ELR (cell line): ENCODE measurements at places on chromosomes 5 and 9.

GRCh38 chr9:26673261-26673660, 219.3 kb downstream of the CAAP1 start:
- no peak for DNase-seq

DNA sequence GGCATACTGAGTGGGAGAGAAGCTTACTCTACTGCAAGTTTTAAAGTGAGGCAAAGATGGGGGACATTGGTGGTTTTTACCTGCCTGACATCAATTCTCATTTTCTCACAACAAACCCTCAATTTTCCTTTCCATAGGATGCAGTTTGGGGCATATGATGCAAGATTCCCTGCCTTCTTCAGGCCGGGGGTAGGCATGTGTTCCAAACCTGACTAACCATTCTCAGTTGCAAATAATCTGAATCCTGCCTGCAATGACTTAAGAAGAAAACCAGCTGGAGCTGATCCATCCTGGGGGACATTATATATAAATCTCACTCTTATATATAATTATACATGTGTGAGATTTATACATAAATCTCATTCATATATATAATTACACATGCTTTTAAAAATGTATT, 223.6 kb upstream of the EFNA5 start:
- DNase-seq, result no peak

- DNase-seq, result no peak
Measured at GRCh38 chr5:14767735-14768507, 103.4 kb downstream of the OTULIN start.

- no peak for DNase-seq
Measured at GRCh38 chr9:125477089-125477544, 215.5 kb downstream of the GAPVD1 start.

GRCh38 chr5:112183874-112184273, 235.2 kb downstream of the EPB41L4A start:
- no peak for DNase-seq

- DNase-seq, result no peak
Measured at GRCh38 chr5:154359221-154359573, 86.6 kb upstream of the SAP30L start.

DNA sequence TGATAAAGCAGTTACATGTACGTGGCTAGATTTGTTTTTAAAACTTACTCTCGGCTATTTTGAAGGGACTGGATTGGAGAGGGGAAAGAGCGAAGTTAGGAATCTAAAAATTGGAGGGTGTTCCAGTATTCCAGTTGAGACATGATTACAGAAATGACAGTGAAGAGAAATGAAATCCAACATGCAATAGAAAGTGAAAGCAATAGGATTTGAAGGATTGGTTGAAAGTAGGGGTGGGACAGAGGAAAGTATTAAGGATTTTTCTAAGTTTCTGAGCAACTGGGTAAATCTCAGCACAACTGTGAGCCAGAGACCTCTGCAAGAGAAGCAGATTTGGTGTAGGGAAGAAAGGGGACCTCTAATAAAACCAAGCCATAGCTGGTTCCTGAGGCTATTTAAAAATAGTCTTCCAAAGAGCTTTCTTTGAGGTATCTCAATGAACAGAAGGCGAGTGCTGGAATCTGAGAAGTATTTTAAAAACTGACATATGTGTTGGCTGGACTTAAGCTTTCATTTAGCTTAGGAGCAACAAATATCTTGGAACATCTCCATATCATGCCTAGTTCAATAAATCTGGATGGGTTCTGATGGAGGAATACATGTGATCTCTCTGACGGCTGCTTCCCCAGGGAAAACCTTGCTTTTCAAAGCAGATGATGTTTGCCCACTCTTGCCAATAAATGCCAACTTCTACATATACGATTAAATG, 110.4 kb upstream of the IFNK start:
- no peak for DNase-seq

DNA sequence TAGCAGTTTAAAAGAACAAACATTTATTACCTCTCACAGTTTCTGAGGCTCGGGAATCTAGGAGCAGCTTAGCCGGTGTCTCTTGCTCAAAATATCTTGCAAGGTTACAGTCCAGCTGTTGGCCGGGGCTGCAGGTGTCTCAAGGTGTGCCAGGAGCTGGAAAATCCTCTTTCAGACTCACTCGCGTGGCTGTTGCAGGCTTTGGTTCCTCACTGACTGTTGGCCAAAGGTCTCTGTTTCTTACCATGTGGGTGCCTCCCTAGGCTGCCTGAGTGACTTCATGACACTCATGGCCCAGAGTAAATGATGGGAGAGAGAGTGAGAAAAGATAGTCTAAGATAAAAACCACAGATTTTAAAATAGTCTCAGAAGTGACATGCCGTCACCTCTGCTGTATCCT, 43.8 kb downstream of the AOPEP start:
- no peak for DNase-seq

- peak; percentile 75 for DNase-seq
Measured at GRCh38 chr5:178234750-178235587, 2.4 kb upstream of the PHYKPL start.

DNA sequence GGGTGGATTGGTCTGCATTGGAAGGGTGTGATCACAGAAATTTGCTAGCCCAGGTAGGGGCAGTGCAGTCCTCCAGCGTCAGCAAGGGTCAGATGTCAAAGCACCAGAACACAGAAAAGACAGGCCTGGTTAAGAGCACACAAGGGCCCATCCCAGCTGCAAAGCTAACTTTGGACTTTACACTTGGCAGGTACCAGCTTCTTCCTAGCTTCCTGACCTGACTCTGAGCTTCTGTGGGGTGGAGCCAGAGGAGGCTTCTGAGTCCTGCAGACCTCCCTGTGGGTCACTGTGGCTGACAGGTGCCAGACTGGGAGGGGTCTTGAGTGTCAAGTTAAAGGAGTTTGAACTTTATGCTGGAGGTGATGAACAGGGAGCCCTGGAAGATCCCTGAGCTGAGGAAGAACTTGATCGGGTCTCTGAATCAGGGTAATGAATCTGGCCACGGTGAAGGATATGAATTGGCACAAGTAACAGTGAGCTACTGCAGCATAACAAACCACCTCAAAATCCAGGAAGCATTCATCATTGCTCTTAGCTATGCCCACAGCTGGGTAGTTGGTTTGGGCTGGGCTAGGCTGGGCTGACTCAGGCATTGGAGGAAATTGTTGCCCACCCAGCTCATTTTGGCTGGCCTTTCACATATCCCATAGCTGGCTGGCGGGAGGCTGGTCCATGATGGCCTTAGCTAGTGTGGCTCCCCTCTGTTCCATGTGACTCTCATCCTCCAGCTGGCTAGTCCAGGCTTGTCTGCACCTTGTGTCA, 63.4 kb downstream of the BARX1 start:
- no peak for DNase-seq

GRCh38 chr9:88974641-88975040, 16.6 kb upstream of the S1PR3 start:
- no peak for DNase-seq

- peak; percentile 20 for DNase-seq
Measured at GRCh38 chr5:11069041-11069440, 308.0 kb upstream of the DAP start.

DNA sequence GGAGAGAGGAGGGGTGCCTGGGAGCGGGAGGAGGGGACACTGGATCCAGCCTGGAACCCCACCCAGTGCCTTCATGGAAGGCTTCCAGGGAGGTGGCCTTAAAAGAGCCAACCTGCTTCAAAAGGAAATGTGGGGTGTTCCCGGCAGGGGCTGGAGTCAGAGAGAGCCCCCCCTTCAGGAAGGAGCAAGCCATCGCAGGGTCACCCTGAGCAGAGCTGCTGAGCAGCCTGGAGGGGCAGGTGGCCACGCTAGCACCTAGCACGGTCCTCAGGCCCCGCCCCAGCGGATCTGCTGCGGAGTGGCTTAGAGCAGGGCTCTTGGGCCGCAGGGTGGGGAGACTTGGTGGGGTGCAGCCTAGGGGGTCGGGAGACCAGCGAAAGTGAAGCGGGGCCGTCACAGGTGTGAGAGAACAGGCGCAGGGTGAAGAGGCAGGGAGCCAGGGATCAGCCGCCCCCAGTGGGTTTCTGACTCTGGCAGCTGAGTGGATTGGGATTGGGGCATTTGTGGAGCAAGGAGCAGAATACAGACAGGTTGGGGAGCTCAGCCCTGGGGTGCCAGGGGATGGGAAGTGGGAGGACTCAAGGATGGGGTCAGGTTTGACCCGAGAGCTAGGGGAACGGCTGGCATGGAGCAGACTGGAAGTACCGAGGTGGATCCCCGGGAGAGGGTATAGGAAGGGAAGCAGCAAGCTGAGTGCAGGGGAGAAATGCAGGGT, 1.5 kb downstream of the LCN2 start:
- DNase-seq, result peak; percentile 46

- no peak for DNase-seq
Measured at GRCh38 chr5:60482301-60482700, 217.7 kb downstream of the DEPDC1B start.

DNA sequence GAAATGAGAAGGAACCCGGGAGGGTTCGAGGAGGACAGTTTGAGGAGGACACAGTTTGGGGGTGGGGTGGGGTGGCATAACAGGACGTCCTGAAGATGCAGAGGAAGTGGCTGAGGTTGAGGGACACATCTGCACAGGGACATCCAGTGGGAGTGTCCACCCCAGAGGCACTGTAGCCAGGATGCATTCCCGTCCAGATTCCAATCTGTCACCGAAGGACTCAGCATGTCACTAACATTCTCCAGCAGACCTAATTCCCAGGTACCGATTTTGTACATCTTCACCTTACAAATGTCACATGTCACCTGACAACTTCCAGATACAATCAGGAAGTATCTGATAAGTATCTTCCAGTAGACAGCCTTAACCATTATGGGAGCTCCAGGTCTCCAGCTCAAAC, 42.6 kb downstream of the EPB41L4B start:
- DNase-seq, result no peak

DNA sequence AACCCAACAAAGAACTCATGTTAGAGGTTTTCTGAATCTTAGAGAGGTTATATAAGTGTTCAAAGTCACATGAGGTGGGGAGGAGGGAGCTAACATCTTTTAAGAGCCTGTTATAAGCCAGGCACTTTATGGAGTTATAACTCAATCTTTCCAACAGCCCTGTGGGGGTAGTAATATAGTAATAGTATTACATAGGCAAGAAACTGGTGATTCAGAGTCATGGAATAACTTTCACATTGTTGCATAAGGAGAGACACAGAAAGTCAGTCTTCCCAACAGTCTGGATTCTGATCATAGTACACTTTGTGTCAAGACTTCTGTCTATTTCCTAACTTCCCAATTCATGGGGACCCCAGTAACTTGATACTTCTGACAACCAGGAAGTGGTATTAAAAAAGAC, 89.2 kb downstream of the ACER2 start:
- no peak for DNase-seq
